ENCODE measurements at places on chromosomes 6 and 20. TPM values are rescaled to one million over a fixed set of nuclear protein-coding genes. Genes with fewer than 3 reads are reported as not detected.

GRCh38 chr6:118101220-118101619, 194.2 kb downstream of the SLC35F1 start:
- H3K27ac ChIP-seq: no peak overlapping the region
- H3K27me3 ChIP-seq: no peaks in the 10 kb centered on the region
- no peak overlapping the region for H3K4me3 ChIP-seq

- H3K36me3 ChIP-seq: no peaks in the 10 kb centered on the region
- no peak overlapping the region for H3K4me3 ChIP-seq
- H3K27ac ChIP-seq: no peak overlapping the region
- DNase-seq: no peak
These were observed 63.4 kb downstream of the SERAC1 start for GRCh38 chr6:158104696-158105095.

DNA sequence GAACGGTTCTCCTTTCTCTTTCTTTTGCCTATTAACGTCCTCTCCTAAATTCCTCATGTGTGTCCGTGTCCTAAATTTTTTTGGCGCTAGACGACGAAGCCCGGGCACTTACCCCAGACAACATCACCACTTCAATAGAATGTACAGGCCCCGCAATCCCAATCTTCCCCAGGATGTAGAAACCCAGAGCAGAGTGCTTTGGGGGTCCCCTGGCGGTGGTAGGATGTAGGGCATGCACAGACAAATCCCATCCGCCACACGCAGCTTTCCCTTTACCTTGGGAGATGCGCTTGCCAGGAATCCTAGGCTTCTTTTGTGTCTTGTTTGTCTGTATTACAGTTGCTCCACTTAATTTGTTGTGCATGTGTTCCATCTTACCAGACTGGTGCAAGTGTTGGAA, 417.3 kb upstream of the ARID1B start:
- H3K4me3 ChIP-seq: no peak overlapping the region
- H3K4me1 ChIP-seq: no peaks in the 10 kb centered on the region
- DNase-seq: no peak

GRCh38 chr6:56789879-56790278, 147.2 kb upstream of the DST start:
- H3K27ac ChIP-seq: peak overlapping the region; percentile 50
- peaks cover 39% of the 10 kb centered on the region for H3K4me1 ChIP-seq
- DNase-seq: no peak
- H3K36me3 ChIP-seq: peaks cover 3% of the 10 kb centered on the region
- no peaks in the 10 kb centered on the region for H3K27me3 ChIP-seq

DNA sequence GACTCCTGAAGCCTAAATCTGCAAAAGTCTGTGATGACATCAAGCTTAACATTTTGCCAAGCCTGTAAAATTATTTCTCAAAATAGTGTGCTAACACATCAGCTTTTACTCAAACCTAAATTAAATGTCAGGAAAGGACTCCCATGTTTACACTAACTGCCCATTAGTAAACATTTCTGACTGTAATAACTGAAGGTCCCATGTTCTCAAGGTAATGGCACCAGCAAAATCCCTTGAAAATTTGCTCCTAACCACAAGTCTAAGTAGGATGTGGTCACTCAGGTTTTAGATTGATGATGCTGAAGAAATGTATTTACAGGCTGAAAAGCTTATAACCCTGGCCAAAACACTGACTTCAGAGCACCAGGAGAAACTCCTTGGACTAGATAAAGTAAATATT, 33.0 kb downstream of the BACH2 start:
- H3K4me3 ChIP-seq: no peak overlapping the region
- no peaks in the 10 kb centered on the region for H3K4me1 ChIP-seq
- peaks cover 6% of the 10 kb centered on the region for H3K27me3 ChIP-seq
- H3K36me3 ChIP-seq: no peaks in the 10 kb centered on the region

GRCh38 chr6:37323580-37323979, 30.2 kb upstream of the RNF8 start:
- no peaks in the 10 kb centered on the region for H3K4me1 ChIP-seq
- H3K36me3 ChIP-seq: peaks cover 18% of the 10 kb centered on the region
- H3K27me3 ChIP-seq: no peaks in the 10 kb centered on the region
- H3K27ac ChIP-seq: no peak overlapping the region

RNF182 gene
- total RNA-seq: not detected

WFDC12 gene
- total RNA-seq: not detected

SLC16A10 gene
- 10.6 TPM for total RNA-seq

Data from GM12878 (cell line).